ENCODE measurements at places on chromosomes 16 and 17.

- DNase-seq = no peak
These were observed 1.3 kb upstream of the NOL3 start for GRCh38 chr16:67169011-67169451.

GRCh38 chr16:50980666-50981065, 170.4 kb downstream of the SALL1 start:
- no peak for DNase-seq

DNA sequence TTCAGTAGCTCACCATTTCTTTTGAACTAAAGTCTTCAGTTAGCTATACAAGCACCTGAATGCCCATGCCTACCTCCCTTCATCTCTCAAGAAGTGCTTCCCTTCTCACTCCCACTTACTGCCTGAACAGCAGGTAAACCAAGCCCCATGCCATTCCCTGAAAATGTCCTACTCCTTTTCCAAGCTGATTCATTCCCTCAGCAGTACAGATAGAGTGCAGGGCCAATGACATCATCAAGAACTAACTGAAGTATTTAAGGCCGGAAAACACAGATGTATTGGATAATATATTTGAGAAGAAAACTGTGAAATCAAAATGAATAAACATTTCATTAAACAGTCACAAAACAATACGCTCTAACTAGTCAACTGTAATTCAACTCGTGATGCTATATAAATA, 478.8 kb upstream of the CDH11 start:
- DNase-seq = no peak

DNA sequence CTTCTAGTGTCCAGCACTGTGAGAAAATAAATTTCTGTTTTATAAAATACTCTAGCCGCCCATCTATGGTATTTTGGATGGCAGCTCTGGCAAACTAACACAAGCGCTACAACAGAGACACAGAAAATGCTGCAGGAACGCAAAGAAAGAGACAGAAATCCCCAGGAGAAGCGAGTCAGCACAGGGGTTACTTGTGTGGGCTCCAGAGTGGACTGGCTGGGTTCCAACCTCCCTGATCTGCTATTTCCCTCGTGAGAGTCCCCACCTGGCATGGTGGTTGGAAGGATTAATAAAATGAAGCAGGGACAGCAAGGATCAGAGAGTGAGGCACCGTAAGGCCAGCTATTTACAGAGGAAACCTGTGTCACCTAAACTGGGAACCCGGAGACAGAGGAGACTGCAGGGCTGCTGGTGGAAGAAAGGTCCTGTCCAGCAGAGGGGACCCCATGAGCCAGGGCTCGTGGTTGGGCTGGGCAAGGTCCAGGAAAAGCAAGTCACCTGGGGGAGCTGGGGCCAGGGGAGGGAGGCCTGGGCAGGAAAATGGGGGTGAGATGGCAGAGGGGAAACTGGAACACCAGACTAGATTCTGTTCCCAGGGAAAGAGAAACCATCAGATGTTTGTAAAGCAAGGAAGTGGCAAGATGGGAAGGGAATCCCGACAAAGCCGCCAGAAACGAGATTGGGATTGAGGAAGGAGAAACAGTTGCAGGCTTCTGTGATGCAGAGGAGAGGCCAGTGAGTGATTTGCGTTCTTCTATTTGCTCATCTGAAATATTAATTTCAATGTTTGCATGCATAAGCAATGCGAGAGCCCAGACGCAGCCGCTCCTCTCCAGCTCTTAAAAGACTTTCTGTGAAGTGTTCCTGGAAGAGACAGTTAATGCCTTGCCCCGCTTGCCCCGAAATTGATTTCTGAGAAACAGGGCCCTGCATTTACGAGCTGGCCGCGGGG, 63.0 kb upstream of the TEKT3 start:
- no peak for DNase-seq

DNA sequence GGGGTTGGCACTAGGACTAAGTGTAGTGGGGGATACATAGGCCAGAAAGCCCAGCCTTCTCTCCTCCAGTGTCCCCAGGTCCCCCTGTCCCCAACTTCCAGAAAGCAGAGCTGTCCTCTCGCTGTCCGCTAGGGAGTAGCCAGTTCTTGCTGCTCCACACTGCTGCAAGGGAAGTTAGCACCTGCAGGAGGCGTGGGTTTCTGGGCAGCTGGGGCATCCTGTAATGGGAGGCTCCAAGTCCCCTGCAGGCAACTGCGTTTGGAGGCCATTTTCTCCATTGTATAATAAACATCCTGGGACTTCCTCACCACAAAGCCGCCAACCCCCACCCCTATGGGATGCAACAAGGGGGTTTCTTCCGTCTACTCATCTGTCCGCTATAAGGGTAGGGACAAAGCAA, 1.7 kb downstream of the RPRML start:
- DNase-seq = no peak

- DNase-seq = no peak
These were observed 245.6 kb downstream of the CA10 start for GRCh38 chr17:51912939-51913338.

DNA sequence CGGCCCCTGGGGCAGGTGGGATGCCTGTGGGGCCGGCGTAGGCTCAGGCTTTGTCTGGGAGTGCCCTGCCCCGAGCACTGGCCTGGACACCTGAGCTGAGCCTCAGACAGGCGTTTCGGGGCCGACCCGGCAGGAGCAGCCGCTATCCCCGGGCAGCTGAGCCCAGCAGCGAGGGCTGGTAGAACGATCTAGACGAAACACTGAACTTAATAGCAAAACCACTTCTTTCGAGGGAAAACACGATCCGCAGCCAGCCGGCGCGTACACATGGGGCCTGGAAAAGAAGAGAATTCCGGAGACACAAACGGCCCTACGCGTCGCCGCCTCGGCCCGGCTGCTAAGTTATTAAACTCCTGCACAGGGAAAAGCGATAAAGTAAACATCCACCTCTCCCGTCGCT, 22.0 kb upstream of the SSTR5 start:
- DNase-seq = no peak

- DNase-seq = no peak
These were observed 45.8 kb upstream of the SLC38A10 start for GRCh38 chr17:81340607-81341515.

- DNase-seq = peak; percentile 57
These were observed 19.9 kb downstream of the ARL4D start for GRCh38 chr17:43418441-43419374.

- no peak for DNase-seq
These were observed 122.2 kb downstream of the MRM1 start for GRCh38 chr17:36723459-36724025.

- no peak for DNase-seq
These were observed 14.6 kb downstream of the ADGRG5 start for GRCh38 chr16:57556941-57557541.

- no peak for DNase-seq
These were observed 306.7 kb downstream of the CNTNAP4 start for GRCh38 chr16:76583945-76584344.

DNA sequence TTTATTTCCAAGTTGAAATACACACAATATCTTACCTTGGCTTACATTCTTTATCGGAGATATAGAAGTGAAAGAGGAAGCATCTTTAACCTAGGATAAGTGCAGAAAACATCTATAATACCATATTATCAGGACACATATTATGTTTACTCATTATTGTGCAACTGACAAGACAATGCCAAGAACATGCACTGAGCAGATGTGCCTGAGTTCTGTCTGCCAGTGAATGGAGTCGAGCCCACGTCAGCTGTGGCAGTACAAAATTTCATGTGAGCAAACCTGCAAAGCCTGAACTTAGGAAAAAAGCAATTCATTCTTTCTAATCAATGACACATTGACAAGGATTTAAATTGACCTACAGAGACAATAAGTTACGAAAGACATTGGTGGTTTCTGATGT, 154.4 kb downstream of the AXIN2 start:
- DNase-seq = no peak

DNA sequence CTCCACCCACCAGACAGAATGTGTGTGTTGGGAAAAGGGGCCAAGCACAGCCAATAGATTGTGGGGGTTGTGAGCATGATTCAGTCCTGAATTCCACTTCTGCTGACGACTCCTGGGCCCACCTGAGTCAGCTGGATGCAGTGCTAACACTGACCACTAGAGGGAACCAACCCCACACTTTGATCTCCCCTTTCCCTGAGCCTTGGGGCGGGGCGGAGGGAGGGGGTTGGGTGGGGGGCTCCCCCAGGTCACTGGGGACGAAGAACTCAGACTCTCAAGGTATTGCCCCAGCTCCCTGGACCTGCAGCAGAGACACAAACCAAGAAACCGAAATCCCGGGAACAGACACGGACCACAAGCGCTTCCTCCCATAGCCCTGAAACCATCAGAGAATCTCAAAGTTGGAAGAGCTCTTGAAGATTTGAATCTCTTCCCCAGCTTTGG, 621 bp upstream of the CSHL1 start:
- DNase-seq = peak; percentile 58

- DNase-seq = no peak
These were observed 6.8 kb downstream of the CACNG4 start for GRCh38 chr17:66971264-66971663.

GRCh38 chr17:81309140-81309858, 14.2 kb upstream of the SLC38A10 start:
- DNase-seq = peak; percentile 79

DNA sequence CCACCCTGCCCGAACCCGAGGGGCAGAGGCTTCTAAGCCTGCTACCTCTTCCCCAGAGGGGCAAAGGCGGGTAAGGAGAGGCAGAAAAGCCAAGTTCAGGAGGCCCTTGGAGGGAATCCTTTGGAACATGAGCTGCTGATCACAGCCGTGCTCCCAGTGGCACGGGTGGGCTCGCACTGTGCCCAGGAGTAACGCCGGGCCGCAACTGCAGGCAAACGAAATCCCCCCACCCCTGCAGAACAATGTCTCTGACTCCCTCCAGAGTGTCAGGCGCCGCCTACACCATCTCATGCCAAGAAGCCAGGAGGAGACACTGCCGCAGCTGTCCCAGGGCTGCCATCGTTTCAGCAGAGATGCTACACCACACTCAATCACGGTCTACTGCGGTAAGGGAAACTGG, 8.9 kb downstream of the P4HB start:
- DNase-seq = no peak

DNA sequence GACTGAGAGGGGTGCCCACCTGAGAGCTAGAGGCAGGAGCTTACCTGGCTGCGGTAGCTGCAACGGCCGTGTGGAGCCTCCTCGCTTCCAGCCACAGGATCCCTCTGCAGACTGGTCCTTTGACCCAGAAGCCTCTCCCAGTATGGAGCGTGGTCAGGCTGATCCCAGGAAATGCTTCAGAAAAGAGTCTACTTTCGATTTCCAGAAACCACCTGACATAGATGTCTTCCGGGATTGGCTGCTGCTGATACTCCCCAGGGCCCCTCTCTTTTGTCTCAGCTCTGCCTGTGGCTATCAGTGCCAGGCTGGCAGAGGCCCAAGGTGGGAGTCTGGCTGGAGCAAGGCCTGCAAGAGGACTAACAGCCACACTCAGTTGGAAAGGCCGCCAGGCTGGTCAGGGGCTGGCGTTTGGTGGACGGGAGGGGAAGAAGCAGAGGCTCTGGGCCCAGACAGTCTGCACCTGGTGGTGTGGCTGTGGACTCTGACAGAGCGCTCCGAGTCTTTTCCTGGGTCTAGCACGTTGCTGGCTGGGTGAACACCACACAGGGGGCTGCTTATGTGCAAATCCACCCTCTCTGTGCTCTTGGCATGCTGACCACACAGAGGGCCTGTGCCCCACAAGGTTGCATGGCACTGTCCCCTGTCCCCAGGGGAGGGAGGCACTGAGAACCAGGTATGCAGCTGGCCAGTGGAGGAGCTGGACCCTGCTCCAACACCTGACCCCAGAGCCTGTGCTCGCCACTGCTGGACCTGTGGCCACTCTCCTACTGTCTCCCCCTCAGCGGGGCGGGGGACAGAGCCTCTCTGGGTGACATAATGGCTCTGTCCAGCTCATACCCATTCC, at the start of gene LGALS3BP:
LGALS3BP (minus strand) TSS at position 144 of the 844 bp plus-strand sequence. CDS start 2,732 bp downstream, outside the sequence.
- DNase-seq = no peak

DNA sequence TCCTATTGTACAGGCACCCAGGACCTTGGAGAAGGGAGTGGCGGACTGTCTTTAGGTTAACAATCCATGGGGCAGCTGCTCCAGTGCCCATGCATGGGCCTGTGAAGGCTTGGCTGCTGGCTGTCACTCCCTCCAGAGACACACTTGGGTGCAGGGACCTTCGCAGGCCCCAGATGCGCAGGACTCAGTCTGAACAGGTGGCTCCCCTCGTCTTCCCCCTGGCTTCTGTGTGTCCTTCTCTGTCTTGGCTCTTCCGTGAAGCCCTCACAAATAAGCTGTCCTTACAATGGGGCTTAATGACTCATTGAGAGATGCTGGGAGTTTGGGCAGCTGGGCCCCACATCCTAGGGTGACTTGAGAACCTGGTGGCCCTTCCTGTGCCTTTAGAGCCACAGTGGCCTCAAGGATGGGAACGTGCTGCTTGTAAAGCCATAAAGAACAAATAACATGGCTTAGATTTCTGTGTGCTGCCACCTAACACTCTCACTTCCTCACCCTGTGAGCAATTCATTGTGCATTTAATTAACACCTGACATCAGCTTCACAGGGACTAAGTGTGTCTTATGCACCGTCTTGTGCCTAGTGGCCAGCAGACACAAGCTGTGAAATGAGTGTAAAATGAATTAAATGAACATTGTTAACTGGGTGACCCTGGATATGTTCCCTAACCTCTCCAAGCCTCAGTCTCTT, 340.7 kb downstream of the SNX29 start:
- DNase-seq = no peak

DNA sequence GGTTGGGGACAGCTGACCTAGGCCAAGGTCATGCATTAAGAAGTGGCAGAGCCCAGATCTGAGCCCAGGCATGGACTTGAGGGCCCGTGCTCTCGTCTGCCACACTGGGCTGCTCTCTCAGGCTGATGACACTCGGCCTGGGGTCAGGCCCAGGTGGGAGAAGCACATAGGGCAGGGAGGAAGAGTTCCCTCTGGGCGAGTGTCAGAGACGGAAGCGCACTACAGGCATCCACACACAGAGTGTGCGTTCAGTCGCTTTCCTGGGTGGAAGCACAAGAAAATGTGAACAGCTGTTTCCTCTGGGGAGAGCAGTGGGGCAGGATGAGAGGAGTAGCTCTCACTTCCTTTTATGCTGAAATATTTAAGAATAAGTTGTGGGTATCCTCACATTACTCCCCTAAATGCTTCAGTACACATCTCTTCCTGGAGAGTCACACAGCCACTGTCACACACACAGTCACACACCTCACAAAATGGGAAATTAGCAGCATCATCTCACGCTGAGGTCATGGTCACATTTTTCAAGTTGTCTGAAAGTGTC, 59.7 kb downstream of the B9D1 start:
- DNase-seq = no peak

DNA sequence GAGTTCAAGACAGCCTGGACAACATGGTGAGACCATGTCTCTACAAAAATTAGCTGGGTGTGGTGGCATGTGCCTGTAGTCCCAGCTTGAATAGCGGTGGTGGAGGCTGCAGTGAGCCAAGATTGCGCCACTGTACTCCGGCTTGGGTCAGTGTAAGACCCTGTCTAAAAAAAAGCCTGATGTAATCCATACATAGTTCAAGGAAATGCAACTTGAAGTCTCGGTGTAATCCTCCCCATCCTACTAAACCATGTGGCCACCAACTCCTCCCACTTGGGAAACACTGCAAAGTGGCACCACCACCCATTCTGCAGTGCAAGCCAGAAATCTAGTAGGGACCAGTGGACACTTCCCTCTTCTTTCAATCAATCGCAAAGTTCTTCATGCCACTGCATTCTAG, 5.4 kb upstream of the KPNB1 start:
- peak; percentile 87 for DNase-seq

- no peak for DNase-seq
These were observed 2.7 kb downstream of the HOXB2 start for GRCh38 chr17:48542114-48542656.
